Daoy (cell line): ENCODE measurements at places on chromosomes 5 and 9. TPM values are rescaled to one million over a fixed set of nuclear protein-coding genes. Genes with fewer than 3 reads are reported as not detected.

- peak; percentile 76 for DNase-seq
These were observed 323.8 kb downstream of the PSAT1 start for GRCh38 chr9:78620764-78621163.

The IQGAP2 gene
- 5.6 and 6.9 TPM in 2 replicates for total RNA-seq

- no peak for DNase-seq
These were observed 373.3 kb upstream of the FAM174A start for GRCh38 chr5:100161868-100162267.

GRCh38 chr5:17105744-17106418, 111.5 kb upstream of the BASP1 start:
- peak; percentile 76 for DNase-seq

DNA sequence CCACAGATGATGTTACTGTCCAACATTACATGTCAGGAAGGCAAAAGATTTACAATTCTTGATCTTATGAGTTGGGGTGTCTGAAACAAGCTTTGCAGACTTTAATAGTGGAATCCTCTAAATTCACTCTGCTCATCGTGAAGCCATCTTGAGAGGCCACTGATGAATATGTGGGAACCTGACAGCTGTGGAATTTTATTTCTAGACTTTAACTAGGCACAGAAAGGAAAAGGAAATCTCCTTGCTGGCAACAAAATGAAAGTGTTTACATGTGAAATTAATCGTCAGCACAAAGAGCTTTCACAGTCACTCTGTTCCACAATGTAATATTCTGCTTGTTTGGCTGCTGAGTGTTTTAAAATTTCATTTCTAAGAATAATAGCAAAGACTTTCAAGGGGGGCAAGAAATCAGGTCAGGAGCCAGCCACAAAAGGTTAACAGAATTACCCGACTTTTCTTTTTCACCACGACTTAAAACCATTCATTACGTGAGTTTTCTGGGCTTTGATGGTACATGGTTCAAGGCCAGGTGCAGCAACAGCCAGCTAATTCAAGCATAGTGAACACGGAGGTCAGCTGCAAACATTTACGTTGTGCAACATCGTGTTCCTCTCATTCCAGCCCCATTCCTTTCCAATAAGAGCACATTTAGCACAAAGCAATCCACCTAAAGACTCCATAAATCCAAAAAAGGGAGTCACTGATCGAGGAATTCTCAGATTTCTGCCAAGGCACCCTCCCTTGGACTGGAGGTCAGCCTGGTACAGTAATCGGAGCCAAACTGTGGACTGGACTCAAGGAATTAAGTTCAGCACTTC, 14.6 kb downstream of the NREP start:
- DNase-seq, result peak; percentile 61

DNA sequence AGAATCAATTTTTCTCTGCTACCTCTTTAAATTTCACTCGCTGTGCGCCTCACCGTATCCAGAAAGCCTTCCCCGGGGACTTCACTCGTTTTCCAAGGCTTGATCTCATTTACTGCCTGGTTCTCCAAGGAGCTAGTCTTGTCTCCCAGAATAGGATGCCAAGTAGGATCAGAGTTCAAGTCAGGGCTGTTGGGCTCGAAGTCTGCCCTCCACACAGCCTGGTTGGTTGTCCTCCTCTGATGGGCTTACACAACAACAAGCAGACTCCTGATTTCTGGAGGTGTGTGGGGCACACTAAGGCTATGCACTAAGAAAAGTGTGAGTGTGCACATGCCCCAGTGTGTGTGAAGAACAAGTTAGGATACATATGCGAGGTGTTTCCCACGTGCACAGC, 14.0 kb upstream of the TNIP1 start:
- peak; percentile 57 for DNase-seq

DNA sequence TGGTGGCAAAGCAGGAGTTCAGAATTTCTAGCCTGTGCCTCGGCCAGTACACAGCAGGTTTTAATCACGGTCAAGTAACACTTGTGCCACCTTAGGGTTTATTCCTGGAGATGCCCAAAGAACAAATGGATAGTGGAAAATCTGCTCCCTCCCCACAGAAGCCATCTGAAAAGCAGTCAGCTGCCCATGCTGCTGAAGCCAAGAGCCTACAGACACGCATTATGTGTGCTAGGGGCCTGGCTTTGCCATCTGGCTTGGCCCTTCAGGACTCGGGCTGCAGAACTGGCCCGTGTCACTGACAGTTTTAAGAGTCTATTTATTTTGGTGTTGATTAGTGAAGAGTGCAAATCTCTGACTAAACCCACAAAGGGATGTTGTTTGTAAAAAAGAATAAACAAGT, 11.1 kb downstream of the ARSB start:
- no peak for DNase-seq

GRCh38 chr9:82105729-82106128, 117.2 kb downstream of the SPATA31D1 start:
- DNase-seq, result no peak

DNA sequence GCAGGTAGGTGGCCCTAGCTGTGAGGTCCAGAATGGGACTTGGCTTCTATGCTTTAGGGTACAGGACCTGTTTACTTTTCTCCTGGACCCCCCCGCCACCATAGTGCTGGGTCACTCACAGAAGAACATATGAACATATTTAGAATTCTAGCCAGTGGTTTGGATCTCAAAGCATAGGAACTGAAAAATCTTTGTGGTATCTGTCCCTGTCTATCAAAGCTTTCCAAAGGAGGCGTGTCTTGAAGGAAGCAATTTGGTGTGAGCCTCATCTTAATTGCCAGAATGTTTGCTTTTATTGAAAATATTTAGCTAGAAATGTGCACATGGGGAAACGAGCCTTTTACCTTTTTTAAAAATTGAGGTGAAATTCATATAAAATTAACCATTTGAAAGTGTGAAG, 6.2 kb downstream of the PHF2 start:
- no peak for DNase-seq
